ENCODE measurements at places on chromosomes 5 and 9. TPM values are rescaled to one million over a fixed set of nuclear protein-coding genes. Genes with fewer than 3 reads are reported as not detected.

NR4A3 gene
- 0.32 TPM for total RNA-seq

CCNI2 gene
- not detected for total RNA-seq

LCN9 gene
- not detected for total RNA-seq

FCN2 gene
- total RNA-seq = not detected

C9orf50 gene
- total RNA-seq = under 0.01 TPM

HABP4 gene
- 25.2 TPM for total RNA-seq
